ENCODE measurements at places on chromosomes 12 and 14.

DNA sequence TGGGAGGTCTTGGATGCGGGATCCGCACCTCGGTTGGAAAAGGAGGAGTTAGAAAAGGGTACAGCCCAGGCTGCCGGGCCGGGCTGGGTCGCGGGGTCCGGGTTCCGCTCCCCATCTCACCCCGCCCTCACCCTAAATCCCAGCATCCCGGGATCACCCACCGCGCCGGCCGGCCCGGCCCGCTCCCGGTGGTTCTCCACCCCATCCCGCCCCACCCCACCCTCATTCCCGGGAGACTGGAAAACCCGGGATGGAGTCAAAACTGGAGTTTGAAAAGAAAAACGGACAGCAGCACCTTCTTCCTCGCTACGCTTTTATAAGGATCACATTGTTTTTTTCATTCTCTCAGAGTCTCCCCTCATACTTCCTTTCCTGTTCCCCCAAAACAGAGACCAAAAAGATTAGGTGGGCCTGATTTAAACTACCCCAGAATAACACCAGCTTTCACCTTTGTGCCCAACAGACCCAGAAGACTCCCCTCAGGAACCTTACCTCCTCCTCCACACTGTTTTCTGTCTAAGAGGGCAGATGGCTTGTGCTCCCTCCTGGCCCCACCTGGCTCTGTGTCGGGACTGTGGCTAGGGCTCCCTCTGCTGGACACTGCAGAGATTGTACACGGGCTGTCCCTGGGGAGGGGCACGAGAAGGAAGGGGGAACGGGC is 2.8 kb downstream of the GLI1 start:
- peak; percentile 91 for DNase-seq

DNA sequence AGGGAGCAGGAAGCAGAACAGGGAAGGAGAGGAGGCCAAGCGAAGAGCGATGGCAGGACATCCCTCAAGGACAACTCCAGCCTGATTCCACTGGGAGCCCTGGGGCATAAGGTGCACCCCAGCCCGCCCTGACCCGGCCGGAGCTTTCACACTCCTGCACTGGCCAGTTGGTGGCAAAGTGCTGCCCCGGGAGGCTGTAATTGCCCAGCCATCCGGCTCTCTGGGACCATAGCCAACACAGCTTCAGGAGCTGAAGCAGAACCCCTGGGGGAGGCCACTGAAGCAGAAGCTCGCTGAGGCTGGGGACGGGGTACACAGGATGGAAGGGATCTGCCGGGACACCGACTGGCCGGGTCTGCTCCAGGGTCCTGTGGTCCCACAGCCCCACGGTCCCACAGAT is 41.9 kb upstream of the BEGAIN start:
- DNase-seq: no peak

DNA sequence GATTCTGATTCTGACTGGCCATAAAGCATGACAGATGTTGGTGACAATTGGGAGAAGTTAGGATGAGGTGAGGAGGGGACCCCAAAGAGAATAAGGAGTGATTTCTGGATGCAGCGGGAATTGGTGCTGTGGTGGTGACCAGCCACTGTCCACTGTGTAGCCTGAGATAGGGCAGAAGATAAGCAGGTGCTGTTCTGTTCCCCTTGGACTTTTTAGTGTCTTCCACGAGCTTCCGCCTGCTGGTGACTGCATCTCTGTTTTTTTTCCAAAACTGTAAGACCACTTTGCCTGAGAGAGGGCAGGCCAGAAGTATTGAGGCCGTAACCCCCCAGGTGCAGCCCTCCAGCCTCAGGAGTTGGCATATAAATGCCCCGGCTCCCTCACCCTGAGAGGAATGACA is 161.2 kb upstream of the MYL2 start:
- no peak for DNase-seq

DNA sequence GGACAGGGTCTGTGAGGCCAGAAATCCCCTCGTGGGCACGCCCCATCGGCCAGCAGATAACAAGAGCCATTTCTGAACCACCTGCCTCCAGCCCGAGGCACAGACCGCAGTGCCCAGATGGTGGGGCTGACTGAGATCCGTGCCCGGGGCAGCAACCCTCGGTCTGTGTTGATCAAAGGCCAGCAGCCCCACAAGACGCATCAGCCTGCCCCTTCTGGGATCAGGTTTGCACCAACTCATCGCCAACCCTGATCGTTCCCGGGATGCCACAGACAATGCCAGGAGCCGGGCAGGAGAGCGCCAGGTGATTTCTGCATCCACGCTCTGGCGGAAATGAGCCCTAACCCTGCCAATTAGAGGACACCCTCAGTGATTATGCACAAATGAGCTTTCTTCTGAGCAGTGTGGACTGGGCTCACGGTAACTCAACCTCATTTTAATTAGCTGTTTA is 64.5 kb downstream of the TESC start:
- DNase-seq: no peak

DNA sequence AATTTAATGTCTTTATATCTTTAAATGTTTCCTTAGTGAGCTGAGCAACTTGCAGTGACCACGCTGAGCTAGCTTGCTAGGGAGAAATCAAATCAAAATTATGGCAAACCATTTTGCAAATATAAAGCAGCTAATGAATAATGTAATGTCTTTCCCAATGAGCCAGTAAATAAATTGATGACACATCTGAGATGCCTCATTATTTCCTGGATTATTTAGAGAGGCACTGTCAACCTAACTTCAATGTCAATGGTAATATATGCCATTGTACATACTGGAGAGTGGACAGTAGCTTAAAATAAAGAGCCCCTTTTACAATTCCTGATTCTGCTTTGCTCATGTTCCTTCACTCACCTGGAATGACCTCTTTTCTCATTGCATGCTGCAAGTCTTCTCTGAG is 182.6 kb downstream of the PHLDA1 start:
- no peak for DNase-seq

DNA sequence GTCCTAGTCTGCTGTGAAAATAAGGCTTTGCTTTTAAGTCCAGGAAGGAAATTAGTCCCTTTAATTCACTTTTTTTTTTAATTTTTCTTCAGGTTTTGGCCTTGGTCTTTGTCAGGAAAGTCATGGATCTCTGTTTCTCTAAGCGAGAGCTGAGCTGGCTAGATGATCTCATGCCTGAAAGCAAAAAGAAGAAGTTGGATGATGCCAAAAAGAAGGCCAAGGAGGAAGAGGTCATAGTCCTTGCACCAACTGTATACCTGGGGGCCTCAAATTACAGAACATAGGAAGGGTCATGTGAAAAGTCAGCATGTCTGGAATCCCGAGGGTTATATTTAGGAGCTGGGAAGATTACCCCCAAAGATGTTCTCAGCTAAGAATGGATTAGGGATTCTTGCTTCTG is 72.3 kb downstream of the SLC4A8 start:
- no peak for DNase-seq

DNA sequence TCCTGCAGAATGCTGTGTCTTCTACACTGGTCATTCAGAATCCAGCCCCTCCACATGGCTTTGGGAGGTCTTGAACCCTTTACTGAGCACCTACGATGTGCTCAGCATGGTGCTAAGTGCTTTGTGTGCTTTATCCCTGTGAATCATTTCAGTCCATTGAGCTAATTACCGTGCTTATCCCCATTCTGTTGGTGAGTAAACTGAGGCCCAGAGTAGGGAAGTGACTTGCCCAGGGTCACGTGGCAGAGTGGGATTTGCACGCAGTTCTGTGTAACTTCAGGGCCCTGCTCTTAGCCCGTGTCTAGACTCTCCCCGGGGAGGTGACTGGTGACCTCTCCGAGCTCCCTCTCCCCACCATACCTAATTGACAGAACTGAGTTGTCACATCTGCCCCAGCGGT is 27.4 kb downstream of the MVK start:
- DNase-seq: no peak

DNA sequence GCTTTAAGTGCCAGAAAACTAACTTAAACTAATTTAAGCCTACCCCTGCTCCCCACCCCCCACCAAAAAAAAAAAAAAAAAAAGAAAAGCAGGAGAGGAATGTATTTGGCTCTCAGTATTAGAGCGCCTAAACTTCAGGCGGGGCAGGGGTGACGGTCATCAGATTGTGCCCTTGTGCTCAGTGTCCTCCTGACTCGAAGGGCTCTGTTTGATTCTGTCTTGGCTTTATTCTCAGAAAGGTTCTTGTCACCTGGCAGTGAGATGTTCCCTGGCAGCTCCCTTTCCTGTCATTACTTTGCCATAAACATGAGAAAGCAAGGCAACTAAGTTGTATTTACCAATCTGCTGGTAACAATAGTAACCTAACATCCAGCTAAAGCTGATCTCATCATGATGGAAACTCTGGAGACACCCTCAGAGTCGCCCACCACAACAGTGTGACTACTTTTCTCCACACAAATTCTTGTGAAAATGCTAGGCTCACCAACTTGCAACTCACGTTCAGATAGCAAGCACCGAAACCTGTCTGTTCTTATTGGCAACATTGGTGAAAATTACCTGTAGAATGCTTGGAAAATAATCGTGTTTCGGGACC is 39.0 kb upstream of the WNK1 start:
- DNase-seq: peak; percentile 20

DNA sequence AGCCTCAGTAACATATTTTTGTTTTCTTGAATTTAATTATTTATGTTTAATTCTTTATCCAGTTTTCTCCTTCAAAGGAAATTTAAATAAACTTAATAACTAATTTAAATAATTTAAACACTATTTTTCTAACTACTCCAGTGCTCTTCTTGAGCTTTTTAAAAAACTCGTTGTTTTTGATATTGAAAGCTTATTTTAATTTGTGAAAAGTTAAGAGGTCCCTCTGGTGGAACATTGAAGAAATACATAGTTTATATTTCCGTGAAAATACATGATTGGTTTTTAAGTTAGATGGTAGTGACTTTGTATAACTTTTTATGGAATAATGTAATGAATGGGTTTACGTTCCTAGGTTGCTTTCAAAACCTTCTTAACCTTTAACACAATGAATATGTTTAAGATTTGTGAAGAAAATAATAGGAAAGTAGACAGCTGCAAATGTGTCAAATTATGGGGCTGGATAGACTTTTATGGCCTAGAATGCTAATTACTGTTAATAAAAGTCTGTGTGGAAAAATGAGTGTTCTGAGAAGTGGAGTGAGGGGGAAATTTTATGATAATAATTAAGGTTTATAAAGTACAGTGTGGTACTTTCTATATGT is 45.9 kb upstream of the MSRB3 start:
- DNase-seq: no peak

All from activated CD4-positive, alpha-beta T cell treated with anti-CD3 and anti-CD28 coated beads for 4 hours (primary cell).